Heart right ventricle (tissue), 16 donors: ENCODE measurements at places on chromosomes 5 and 9.

DNA sequence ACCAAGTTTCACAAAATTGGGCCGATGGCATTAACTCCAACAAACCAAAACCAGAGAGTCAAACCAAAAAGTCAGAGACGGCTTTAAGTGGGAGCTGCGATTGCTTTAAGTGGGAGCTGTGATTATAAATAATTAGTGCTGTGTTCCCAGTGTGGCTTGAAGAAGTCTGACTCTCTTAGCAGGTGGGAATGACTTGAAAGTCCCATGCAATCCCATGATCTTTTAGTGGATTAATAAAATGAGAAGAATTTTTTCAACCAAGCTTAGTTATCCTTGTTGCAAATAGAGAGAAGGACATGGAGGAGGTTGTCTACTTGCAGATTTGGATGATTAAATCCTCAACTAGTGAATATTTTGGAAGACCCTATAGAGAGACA lies 68.5 kb downstream of the MYO10 start:
- no peak for DNase-seq
- no peak overlapping the region for H3K4me3 ChIP-seq
- H3K36me3 ChIP-seq = no peaks in the 10 kb centered on the region
- no peaks in the 10 kb centered on the region for H3K4me1 ChIP-seq

GRCh38 chr5:59266410-59266809 lies 627.1 kb downstream of the PDE4D start:
- no peak overlapping the region for H3K4me3 ChIP-seq
- H3K4me1 ChIP-seq = peaks cover 6% of the 10 kb centered on the region
- no peak for DNase-seq

- H3K27ac ChIP-seq = no peak overlapping the region
- H3K4me1 ChIP-seq = no peaks in the 10 kb centered on the region
- H3K4me3 ChIP-seq = no peak overlapping the region
- peak; percentile 19 for DNase-seq
- no peaks in the 10 kb centered on the region for H3K27me3 ChIP-seq
- no peaks in the 10 kb centered on the region for H3K36me3 ChIP-seq
Observed at GRCh38 chr5:142253938-142254337, 70.9 kb downstream of the SPRY4 start.

GRCh38 chr9:76216161-76216649 lies 178.0 kb downstream of the RFK start:
- DNase-seq = no peak
- H3K27me3 ChIP-seq = peaks cover 19% of the 10 kb centered on the region
- no peaks in the 10 kb centered on the region for H3K4me1 ChIP-seq
- no peak overlapping the region for H3K27ac ChIP-seq
- H3K4me3 ChIP-seq = no peak overlapping the region

- no peak overlapping the region for H3K4me3 ChIP-seq
- H3K36me3 ChIP-seq = no peaks in the 10 kb centered on the region
- no peaks in the 10 kb centered on the region for H3K4me1 ChIP-seq
- H3K27me3 ChIP-seq = no peaks in the 10 kb centered on the region
- no peak for DNase-seq
Observed at GRCh38 chr5:35369965-35370790, 139.9 kb upstream of the PRLR start.

DNA sequence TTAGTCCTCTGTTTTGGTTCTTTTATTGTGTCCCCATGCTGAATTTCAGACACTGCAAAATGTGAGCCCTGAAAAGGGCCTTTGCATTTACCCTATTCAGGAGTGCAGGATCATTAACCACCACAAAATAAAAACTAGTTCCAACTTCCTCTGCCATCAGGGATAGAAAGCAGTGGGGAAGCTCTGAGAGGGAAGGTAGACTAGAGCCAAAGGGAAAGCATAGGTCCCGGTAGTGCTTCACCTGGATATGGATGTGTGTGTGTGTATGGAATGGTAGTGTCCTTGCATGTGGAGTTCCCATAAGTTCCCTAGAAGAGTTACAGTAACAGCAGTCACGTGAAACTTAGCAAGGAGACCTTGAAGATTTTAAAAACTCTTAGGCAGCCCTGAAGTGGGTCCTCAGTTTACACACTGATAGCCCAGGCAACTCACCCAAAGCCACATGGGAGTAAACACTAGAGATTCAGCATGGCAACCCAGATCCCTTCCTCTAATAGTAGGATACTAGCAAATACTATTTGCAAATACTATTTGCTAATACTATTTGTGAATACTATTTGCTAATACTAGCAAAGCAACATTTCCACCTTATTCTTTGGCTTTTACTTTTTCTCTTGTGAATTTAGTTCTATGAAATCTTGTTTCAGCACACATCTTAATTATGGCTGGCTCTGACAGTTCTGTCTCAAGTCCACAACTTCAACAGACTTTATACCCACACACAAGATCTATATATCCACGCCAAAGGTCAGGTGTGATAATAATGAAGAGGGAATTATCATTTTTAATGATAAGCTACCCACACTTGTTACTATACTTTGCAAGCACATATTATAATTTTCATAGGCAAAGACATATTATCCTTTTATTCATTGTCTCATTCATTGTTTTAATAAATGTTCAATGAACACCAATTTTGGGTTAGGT lies 70.4 kb upstream of the IFNE start:
- no peak for DNase-seq
- no peak overlapping the region for H3K27ac ChIP-seq
- no peaks in the 10 kb centered on the region for H3K36me3 ChIP-seq
- no peak overlapping the region for H3K4me3 ChIP-seq
- peaks cover 48% of the 10 kb centered on the region for H3K27me3 ChIP-seq

GRCh38 chr5:143473481-143473880 lies 70.0 kb upstream of the NR3C1 start:
- no peak for DNase-seq
- no peak overlapping the region for H3K4me3 ChIP-seq
- no peaks in the 10 kb centered on the region for H3K27me3 ChIP-seq
- no peak overlapping the region for H3K27ac ChIP-seq

- DNase-seq = no peak
- no peak overlapping the region for H3K4me3 ChIP-seq
- H3K27me3 ChIP-seq = no peaks in the 10 kb centered on the region
Observed at GRCh38 chr5:17805227-17805825, 171.1 kb downstream of the TAF11L14 start.

GRCh38 chr9:38732885-38733284 lies 13.0 kb upstream of the FAM240B start:
- H3K4me1 ChIP-seq = no peaks in the 10 kb centered on the region
- no peak overlapping the region for H3K27ac ChIP-seq
- no peak overlapping the region for H3K4me3 ChIP-seq
- H3K36me3 ChIP-seq = no peaks in the 10 kb centered on the region
- no peak for DNase-seq

GRCh38 chr5:131382407-131383395 lies 118.8 kb downstream of the CDC42SE2 start:
- no peak overlapping the region for H3K27ac ChIP-seq
- no peaks in the 10 kb centered on the region for H3K27me3 ChIP-seq
- DNase-seq = no peak
- peaks cover 38% of the 10 kb centered on the region for H3K4me1 ChIP-seq
- H3K36me3 ChIP-seq = no peaks in the 10 kb centered on the region

DNA sequence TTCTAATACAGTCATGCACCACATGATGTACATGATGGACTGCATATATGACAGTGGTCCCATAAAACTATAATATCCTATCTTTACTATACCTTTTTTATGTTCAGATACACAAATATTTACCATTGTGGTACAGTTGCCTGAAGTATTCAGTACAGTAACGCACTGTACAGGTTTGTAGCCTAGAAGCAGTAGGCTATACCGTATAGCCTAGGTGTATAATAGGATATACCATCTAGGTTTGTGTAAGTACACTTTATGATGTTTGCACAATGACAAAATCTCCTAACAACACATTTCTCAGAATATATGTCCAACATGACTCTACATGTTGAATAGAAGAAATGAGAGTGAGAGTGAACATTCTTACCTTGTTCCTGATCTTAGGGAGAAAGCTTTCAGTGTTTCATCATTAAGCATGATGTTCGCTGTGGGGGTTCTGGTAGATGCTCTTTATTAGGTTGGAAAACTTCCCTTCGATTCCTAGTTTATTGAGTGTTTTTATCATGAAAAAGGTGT lies 31.8 kb downstream of the AMBP start:
- H3K36me3 ChIP-seq = no peaks in the 10 kb centered on the region
- DNase-seq = no peak
- no peak overlapping the region for H3K27ac ChIP-seq

DNA sequence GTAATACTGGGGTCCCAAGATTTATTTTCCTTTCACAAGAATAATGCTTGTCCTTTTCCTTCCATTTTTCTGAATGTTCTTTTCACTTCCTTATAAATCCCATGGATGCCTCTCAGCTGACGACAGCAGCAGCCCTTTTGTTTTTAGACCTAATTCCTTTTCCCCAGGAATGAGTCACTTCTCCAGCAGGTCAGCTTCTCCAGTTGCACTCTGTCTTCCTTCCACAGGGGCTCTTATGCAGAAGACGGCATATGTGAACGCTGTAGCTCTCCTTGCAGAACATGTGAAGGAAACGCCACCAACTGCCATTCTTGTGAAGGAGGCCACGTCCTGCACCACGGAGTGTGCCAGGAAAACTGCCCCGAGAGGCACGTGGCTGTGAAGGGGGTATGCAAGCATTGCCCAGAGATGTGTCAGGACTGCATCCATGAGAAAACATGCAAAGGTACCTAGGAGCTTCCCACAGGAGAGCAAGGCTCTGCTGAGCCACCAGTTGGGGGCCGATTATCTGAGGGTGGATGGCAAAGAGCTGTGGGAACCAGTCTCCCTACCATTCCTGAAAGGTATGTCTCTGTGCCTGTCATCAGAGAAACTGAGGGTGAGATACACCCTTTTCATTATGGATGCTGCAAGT lies 72.9 kb downstream of the RFK start:
- H3K4me3 ChIP-seq = no peak overlapping the region
- H3K36me3 ChIP-seq = no peaks in the 10 kb centered on the region
- no peak for DNase-seq
- H3K4me1 ChIP-seq = no peaks in the 10 kb centered on the region
- no peaks in the 10 kb centered on the region for H3K27me3 ChIP-seq

- DNase-seq = no peak
- no peaks in the 10 kb centered on the region for H3K27me3 ChIP-seq
- no peak overlapping the region for H3K4me3 ChIP-seq
- no peaks in the 10 kb centered on the region for H3K4me1 ChIP-seq
Observed at GRCh38 chr5:7650755-7651154, 200.2 kb downstream of the CFAP90 start.

DNA sequence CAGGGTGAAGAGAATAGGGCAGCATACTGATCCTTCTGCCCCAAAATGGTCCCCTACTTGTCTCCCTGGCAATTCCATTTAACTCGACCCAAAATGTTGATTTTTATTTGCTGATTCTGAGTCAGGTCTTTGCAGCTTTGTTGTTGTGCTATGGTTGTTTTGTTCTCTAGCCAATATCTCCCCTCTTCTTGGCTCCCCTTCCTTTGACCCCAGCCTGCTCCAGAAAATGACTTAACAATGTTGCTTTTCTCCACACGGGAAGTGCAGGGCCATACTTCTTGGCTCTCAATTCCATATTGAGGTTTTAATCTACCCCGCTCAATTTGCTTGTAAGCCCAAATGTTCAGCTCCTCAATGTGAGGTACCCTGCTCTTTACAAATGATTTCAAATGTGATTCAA lies 330.0 kb downstream of the RASEF start:
- no peaks in the 10 kb centered on the region for H3K36me3 ChIP-seq
- no peaks in the 10 kb centered on the region for H3K4me1 ChIP-seq
- no peak for DNase-seq
- H3K4me3 ChIP-seq = no peak overlapping the region

- no peak overlapping the region for H3K27ac ChIP-seq
- H3K4me1 ChIP-seq = no peaks in the 10 kb centered on the region
- DNase-seq = no peak
- no peak overlapping the region for H3K4me3 ChIP-seq
- H3K36me3 ChIP-seq = peaks cover 23% of the 10 kb centered on the region
Observed at GRCh38 chr5:622946-623522, 10.9 kb downstream of the CEP72 start.

DNA sequence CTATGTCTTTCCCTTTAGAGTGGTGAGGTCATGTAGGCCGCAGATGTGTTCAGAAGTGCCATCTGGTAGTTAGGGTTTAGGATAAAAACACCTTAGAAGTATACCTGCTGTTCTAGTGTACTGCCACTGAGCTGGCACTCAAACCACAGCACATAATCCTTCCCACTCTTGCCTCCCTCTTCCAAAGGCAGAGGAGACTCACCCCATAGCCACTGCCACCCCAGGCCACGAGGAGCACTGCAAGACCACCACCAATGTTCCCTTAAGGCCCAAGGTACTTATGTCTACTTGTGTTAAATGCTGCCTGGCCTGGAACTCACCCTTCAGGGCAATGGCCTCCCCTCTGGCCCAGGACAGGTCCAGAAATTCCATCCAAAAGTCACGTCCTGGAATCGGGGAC lies 379.5 kb upstream of the EDIL3 start:
- DNase-seq = no peak
- no peaks in the 10 kb centered on the region for H3K4me1 ChIP-seq
- no peak overlapping the region for H3K27ac ChIP-seq
- no peaks in the 10 kb centered on the region for H3K36me3 ChIP-seq
- H3K27me3 ChIP-seq = no peaks in the 10 kb centered on the region
- H3K4me3 ChIP-seq = no peak overlapping the region
